ENCODE measurements at places on chromosomes 16 and 17.

DNA sequence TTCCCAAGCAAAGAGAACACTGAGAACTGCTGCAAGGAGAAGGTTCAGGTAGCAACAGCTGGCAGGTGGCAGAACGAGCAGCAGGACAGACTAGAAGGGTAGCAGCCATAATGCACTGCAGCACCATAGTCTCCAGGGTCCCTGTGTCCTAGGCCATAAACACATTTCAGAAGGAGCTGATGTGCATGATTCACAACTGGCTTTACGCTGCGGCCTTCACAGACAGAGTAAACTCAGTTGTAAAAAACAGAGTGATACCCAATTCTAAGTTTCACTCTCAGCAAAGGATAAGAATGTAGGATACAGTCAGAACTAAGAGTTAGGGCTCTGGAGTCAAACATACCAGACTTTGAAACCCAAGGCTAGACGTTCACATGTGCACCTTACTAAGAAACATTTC lies 24.4 kb downstream of the ARHGAP17 start:
- DNase-seq = no peak

GRCh38 chr16:80608946-80609345 lies 68.2 kb downstream of the DYNLRB2 start:
- DNase-seq = no peak

DNA sequence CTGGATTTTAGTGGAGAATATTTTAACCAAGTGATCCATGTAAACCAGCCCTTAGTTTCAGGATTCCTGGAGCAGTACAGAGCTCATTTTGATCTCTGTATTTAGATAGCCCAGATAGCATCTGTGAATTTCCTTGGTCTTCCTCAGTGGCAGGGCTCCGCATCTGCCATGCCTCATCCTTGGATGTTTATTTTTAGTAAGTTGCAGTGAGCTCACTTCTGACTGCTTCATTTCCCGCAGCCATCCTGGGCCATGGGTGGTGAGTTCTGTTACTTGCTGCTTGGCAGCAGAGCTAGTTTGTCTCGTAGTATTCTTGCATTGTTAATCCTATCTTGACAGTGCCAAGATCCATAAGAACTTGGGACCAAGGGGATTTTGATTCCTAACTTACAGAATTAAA lies 33.7 kb downstream of the IST1 start:
- DNase-seq = no peak

DNA sequence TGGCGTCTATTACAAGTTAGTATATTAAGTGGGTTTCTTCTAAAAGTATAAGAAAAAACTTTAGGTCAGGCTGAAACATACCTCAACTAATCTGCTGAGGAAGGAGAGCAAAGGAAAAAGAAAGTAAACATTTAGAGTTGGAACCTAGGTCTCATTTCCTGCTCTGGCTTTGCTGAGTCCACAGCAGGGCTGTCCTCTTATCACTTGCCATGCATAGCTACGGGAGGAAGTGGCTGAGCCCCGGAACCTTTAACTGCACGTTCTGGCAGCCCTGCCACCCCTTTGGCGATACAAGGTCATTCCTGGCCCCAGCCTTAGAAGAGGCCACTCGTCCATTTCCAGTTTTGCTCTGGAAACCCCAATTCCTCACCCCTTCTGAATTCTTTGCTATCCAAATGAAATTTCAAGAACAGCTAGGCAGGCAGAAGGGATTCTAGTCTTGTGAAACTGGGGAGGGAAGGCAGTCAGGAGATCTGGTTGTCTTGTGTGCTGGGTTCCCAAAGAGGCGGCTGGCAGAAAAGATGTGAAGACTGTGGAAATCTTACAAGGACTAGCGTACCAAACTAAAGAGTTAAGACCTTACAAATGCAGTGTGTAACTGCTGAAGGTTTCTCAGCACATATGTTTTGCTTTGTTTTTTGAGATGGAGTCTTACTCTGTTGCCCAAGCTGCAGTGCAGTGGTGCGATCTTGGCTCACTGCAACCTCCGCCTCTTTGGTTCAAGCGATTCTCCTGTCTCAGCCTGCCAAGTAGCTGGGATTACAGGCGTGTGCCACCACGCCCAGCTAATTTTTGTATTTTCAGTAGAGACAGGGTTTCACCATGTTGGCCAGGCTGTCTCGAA lies 19.1 kb downstream of the WIPI1 start:
- no peak for DNase-seq

GRCh38 chr17:71550675-71551074 lies 570.1 kb upstream of the SOX9 start:
- no peak for DNase-seq

- DNase-seq = no peak
These were observed 32.7 kb downstream of the ZZEF1 start for GRCh38 chr17:4110152-4110551.

DNA sequence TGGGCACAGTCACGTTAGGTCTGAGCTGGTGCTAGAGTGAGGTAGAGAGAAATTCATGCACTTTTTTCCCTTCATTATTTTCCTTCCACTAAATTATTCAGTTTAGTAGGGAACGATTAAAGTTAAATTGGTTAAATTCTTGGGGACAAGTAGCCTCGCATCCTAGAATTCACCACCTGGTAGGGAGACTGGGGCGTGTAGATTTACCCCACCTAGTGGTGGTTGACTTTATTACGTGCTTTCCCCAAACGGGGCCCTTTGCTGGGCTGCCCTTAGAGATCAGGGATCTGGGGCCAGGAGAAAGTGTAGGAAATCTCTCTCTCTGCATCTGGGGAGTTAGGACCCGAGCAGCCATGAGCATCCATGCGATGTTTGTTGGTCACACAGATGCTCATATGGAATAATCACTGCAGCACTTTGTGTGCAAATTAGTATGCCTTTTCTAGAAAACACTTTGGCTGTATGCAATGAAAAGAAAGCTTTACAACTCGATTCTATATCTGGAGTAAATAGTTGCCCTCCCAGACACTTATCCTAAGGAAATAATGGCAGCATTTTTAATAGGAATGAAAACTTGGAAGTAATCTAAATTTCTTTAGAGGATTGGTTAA lies 107.0 kb downstream of the PLCG2 start:
- no peak for DNase-seq

GRCh38 chr16:47553853-47554564 lies 92.9 kb downstream of the PHKB start:
- no peak for DNase-seq

DNA sequence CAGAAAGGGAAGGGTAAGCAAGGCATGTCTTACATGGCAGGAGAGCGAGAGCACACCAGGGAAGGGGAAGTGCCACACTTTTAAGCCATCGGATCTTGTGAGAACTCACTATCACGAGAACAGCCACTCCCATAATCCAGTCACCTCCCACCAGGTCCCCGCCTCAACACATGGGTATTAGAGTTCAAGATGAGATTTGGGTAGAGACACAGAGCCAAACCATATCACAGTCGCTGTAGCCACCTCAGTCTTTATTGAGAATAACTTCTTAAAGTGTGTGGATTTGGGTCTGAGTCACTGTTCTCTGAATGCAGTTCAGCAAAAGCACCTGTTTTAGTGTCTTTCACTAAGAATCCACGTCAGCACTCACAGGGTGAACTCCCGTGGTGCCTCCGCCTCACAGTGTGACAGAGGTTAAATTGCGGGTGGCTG lies 195.2 kb upstream of the CHMP6 start:
- no peak for DNase-seq

- DNase-seq = no peak
These were observed 104.6 kb upstream of the CACNG3 start for GRCh38 chr16:24151482-24151939.

DNA sequence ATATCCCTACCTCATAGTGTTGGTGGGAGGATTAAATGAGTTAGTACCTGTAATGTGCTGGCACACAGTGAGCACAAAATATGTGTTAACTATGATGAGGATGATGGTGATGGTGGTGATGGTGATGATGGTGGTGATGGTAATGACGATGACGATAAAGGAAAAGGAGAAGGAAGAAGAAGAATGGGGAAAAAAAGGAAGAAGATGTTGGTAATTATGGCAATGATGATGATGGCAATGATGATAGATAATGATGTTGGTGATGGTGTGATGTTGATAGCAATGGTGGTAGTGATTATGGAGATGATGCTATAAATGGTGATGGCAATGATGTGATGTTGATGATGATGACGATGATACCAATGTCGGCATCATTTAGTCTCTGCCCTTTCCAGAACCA lies 270.2 kb downstream of the GRIN2A start:
- no peak for DNase-seq

DNA sequence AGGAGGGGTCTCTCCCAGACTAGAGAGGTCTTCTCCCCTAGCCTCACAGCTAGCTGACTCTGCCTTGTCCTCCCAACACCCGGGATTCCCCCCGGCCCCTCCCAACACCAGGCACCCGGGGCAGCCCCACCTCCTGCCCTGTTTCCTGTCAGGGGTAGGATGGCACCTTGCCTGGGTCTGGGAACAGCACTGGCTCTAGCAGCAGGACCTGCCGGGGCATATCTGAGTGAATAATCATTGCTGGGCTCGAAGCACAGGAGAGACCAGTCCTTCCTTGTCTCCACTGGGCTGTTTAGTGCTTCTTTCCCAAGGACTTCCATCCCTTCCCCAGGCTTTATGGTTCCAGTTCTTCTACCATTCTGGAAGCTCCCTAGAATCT lies 25.7 kb downstream of the MINK1 start:
- no peak for DNase-seq

- no peak for DNase-seq
These were observed 90.8 kb upstream of the DNAH17 start for GRCh38 chr17:78667741-78668640.

- DNase-seq = no peak
These were observed 7.7 kb upstream of the SLC38A8 start for GRCh38 chr16:84050316-84050715.

DNA sequence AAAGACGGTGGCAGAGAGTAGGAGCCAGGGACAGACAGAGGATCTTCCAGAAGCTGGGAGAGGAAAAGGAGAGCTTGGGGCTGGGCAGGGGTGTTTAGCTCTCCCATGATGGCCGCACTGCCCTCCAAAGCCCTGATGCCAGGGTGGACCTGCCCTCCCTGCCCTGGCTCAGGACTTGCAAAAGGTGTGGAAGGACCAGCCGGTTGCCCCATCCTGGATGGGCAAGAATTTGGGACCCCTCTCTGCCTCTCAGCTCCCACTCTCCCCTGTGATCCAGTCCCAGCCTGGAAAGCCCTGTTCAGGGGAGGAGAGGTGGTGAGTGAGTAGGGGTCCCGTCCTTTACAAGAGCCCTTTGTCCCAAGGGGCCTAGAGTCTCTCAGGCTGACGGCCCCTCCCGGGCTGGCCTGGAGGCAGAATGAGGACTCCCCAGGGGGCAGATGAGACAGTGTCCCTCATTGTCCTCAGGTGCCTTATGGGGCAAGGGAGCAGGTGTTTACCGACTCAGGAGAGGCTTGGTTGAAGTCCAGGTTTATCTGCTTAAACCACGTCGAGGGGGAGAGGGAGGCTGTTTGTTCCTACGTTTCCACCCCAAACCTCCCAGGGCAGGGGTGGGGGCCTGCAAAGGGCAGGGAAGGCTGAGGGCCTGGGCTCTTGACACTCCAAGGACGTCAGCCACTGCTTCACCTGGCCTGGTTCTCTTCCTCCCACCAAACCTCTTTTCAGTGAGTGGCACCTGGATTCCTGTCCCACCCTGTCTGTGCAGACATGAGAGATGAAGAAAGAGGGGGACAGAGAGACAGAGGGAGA lies 19.3 kb upstream of the ITGA3 start:
- DNase-seq = no peak

- no peak for DNase-seq
These were observed 1.8 kb downstream of the VASN start for GRCh38 chr16:4373356-4373908.

DNA sequence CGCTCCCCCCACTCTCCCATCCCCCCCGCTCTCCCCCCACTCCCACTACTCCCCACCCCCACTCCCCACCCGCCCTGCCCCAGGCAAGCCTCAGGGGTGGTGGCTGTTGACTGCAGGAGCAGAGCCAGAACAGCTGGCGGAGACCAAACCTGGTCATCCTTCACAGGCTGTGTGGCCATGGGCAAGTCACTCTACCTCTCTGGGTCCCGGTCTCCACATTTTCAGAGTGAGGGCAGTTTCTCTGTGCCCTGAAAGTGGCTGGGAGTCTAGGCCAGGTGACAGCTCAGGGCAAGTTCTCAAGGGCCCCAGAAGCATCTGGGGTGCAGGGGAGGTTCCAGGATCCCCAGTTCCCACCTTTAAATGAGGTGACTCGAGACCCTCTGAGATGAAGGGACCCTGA lies 15.1 kb upstream of the BAHCC1 start:
- no peak for DNase-seq

DNA sequence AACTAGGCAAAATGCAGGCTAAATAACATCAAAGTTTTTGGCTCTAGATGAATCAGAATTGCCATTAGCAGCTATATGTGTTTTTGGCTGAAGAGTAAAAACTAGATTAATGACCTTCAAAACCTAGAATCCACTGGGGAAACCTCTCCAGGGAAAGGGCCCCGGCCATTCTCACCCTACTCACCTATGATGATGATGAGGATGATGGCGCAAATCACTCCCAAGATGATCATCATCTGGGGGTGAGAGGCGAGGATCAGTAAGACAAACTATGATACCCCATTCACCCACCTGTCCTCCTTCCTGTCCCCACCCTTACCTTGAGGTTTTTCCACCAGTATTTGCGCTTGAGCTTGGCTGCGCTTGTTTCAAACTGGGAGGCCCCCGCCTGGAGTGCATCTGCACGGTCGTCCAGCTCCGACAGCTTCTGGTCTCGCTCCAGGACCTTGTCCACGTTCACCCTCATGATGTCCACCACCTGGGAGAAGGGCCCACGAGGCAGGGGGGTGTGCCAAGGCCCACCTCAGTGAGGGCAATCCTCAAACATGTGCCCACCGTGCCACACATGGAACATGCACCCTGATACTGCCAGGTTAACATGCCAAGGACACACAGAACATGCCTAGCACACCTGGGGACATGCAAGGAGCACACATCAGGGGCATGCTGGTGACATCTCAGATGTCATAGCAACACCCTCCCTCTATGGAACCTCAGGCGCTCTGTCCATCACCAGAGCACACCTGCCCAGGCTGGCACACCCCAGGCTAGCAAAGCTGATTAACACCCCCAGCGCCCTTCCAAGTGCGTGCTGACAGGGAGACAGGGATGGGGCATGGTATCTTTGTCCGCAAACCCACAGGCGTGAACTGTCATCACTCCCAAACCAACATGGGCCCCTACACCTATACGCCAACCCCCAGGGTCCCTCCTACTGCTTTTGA lies 1.2 kb downstream of the VAMP2 start:
- peak; percentile 46 for DNase-seq

GRCh38 chr17:77453613-77454241 lies 313.0 kb downstream of the SEC14L1 start:
- DNase-seq = peak; percentile 59

Measured in T-helper 2 cell (primary cell).